ENCODE measurements at places on chromosomes 2 and 18.
A peak's percentile ranks its signal among the peaks of the same experiment; 100 is the strongest.

DNA sequence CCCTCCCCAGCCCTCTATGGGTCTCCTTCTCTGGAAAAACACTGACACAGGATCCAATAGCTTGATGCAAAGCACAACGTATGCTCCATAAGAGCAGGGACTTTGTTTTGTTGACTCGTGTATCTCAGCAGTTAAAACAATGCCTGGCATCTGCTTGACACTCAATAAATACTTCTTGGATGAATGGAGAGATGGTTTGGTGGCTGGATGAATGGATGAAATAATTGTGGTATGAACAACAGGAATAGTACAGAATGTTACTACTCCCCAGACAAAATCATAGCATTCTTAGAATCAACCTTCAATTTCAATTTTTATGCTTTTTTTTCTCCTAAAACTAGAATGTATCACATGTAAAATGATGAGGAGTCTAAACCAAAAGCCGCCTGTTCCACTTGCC, 57.4 kb downstream of the KCNE4 start:
- DNase-seq = no peak

DNA sequence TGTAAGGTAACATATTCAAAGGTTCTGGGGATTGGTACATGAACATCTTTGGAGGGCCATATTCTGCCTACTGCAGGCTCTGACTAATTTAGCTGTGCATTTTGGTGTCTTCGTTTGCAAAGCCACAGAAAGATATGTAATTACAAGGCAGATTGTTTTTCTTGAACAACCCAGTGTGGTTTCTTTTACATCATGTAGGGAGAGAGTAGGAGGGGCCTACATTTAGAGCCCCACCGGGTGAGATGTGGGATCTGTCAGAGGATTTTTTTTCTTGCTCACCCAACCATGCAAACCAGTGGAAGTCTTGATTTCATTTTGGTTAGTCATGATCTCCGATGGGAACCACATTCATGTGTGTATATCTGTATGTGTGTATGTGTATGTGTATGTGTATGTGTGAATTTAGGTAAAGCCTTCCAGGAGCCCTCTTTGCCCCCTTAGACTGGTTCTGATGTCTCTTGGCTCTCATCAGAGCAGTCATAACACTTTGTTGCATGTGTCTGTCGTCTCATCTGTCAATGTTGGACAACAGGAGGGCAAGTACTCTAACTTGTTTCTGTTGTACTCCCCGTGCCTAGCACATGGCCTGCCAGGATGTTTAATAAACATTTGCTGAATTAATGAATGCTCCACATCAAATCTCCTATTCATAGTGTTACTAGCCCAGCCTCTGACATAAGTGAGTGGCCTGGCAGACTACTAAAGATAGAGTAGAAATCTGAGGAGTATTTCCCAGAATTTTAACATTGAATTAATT, 239.9 kb downstream of the MTX2 start:
- DNase-seq = no peak

DNA sequence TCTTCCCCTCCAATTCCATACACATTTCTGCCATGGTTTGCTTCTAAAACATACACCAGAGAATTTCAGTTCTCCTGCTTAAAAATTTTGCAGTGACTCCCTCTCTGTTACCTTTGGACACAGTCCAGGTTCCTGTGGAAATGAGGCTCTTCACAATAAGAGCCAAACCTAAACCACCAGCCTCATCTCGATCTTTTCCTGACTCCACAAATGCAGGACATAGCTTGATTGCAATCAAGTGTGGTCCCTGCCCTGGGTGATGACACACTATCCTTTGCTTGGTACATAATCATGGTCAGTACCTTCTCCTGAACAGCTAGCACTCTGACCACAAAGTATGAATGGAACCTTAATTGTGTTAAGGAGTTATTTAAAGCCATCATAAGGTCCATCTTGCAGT, 134.9 kb upstream of the CHAC2 start:
- DNase-seq = no peak

DNA sequence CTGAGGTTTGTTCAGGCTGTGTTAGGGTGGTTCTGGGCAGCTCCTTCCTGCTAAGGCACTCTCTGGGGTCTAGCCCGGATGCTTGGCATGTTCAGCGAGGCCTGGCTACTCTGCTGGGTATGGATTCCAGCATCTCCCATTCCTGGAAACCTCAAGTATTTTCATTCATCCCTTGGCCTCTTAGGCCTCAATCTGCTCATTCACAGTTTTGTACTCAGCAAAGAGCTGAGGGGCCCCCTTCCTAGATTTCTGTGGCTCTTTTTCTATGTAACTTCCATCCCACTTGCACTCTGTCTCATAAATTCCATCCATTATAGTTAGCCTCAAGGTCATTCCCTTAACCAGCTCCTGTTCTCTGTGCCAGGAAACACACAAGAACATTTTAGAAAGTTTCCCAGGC, 798.8 kb upstream of the HS6ST1 start:
- DNase-seq = no peak

DNA sequence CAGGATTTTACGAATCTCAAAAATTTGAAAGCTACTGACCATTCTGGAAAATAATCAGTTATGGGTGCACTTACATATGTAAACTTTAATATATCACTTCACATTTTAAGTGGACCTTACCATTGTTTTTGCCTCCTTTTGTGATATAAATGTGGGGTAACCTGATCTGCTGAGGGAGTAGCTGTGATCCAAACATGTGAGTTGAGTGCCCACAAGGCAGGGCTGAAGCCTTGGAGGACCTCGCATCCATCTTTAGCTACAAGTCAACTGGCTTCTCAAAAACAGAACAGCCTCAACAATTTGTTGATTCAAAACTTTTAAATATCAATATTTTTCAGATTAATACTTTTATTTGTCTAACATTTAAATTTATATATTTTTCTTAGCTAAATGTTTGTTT, 178.2 kb downstream of the PLCL1 start:
- no peak for DNase-seq

GRCh38 chr18:57806978-57807285, 3.8 kb upstream of the ATP8B1 start:
- no peak for DNase-seq

- peak; percentile 24 for DNase-seq
Measured at GRCh38 chr2:112749755-112750559, 14.5 kb downstream of the CKAP2L start.

DNA sequence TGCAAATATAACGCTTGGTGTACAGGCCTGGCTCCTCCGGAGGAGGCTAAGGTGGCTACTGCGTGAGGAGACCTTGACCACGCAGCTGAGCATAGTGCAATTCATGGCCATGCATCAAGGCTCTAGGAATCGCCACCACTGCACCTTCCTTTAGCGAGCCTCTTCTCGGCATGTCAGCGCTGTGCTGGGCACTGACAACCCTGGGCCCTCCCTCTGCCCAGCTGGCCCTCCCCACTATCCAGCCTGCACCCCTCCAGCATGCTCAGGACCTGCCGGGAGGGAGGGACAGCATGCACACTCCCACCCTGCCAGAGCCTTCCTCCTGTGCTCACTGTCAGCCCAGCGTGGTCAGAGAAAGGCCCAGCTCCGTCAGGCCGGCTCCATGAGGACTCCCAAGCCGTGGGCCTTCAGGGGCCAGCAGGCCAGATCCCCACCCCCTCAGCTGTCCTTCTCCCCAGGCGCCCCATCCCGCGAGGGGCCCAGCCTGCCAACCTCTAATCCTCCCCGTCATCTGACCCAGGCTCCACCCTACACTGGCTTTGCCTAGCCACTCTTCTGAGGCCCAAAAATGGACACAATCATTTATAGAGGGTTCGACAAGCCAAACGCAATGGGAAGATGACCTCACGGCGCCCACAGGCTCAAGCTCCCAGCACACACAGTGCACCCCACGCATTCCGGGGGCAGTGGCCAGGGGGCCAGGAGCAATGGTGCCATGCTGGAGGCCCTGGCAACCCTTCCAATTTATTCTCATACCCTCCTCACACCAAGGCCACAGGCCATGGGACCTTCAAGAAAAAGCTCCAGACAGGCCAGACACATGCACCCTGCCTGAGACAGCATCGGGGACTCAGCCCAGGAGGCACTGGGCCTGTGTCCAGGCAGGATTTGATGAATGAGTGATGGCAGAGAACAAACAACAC, 3.5 kb downstream of the BIN1 start:
- DNase-seq = peak; percentile 39

DNA sequence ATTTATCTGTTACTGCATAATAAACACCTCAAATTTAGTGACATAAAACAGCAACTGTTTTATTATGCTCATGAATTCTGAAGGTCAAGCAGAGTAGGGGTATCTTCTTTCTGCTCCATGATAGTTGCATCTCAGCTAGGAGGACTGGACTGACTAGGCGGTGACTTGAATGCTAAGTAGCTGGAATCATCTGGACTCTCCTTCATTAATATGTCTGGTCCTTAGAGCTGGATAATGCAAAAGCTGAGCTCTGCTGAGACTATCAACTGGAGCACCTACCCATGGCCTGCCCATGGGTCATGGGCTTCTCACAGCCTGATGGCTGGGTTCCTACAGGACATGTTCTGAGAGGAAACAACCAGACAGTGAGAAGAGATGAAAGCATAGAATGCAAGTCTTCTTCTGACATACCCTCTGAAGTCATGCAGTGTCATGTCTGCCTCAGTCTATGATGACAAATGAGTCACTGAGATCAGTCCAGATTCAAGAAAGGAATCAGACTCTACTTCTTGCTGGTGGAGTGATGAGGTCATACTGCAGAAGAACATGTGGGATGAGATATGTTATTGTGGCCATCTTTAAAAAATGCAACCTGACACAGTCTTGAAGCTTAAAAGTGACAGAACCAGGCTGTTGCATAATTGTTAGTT, 174.2 kb upstream of the OSR1 start:
- no peak for DNase-seq

DNA sequence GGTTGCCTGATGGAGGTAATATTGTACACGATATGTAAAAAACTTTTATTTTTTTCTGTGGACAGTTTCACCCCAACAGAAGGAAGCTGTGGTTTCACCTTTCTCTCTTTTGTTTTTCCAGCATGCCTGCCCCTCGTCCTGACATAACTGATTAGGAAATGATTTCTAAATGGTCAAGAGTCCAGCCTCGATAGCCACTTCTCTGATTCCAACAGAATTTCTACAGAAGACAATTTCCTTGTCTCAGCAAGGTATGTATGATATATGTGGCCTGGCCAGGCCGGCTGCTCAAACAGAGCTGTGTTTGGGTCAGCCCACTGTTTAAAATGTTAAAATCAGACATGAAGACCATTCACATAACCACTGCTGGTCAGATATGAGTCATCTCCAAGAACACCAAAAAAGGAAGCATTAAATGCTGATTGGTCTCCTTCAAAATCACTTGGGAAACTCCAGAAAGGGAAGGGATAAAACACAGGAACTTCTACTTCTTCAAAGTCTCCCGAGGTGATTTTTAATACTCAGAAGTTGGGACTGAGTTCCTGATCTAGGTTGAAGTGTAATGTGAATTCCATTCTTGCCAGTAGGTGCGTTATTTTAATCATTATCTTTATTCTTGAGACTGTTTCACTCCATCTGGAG, 22.3 kb downstream of the ATP8B1 start:
- DNase-seq = peak; percentile 37

GRCh38 chr2:207229161-207229560, 63.4 kb upstream of the KLF7 start:
- DNase-seq = no peak

GRCh38 chr2:52238782-52239181, 1206.8 kb upstream of the NRXN1 start:
- DNase-seq = no peak

- no peak for DNase-seq
Measured at GRCh38 chr2:43196768-43197587, 29.4 kb downstream of the ZFP36L2 start.

GRCh38 chr18:22032392-22032961, 136.9 kb upstream of the GATA6 start:
- peak; percentile 46 for DNase-seq

DNA sequence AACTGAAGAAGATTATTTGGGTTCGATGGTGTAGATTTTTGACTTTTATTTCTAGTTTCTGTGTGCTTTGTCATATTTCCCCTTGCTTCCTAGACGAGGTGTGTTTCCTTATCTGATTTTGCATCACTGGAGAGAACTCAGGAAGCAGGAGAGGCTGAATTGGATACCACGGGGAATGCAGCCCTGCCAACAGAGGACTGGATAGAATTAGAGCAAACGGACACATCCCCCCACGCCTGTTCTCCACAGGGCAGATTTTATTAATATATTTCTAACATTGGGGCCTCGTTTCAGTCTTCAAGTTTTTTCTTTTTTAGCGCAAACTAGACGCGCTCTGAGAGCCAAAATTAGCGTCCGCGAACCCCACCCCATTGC, 678 bp upstream of the VAPA start:
- no peak for DNase-seq

DNA sequence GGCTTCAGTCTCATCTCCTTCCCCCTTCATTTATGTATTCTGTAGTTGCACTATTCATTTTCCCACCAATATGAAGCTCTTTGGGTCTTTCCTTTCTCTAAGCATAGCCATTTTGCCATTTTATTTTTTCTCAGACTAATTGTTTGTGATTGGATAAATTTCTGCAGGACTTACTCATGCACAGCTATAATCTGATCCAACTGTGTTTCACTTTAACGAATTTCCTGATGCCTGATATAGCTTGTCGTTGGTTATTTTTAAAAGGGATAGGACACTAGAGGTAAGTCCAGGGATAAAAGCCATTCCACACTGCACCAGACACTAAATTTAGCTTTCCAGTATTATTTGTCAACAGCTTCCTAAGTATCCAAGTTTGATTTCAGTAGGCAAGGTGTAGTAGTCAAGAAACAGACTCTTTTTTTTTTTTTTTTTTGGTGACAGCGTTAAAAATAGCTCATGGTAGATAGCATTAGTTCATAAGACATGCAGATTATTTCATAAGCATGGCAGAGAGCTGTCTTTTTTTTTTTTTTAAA, 17.4 kb downstream of the ASB18 start:
- DNase-seq = no peak

GRCh38 chr2:223721746-223722145, 115.6 kb downstream of the AP1S3 start:
- no peak for DNase-seq

GRCh38 chr2:81077396-81077795, 772.8 kb upstream of the LRRTM1 start:
- no peak for DNase-seq

DNA sequence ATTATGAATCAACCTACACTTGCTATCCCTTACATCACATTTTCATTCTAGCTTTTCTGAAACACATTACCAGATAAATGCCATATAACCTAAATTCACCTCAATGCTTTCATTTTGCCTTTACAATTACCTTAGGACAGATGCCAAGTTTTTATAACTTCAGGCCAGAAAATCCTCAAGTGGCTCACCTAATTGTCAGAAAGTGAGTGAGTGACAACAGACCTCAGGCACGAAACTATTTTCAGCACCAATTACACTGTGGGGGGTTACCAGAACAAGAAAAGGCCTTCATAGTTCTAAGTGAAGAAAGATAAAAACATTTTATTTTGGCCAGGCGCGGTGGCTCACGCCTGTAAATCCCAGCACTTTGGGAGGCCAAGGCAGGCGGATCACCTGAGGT, 52.3 kb upstream of the ST8SIA5 start:
- no peak for DNase-seq

DNA sequence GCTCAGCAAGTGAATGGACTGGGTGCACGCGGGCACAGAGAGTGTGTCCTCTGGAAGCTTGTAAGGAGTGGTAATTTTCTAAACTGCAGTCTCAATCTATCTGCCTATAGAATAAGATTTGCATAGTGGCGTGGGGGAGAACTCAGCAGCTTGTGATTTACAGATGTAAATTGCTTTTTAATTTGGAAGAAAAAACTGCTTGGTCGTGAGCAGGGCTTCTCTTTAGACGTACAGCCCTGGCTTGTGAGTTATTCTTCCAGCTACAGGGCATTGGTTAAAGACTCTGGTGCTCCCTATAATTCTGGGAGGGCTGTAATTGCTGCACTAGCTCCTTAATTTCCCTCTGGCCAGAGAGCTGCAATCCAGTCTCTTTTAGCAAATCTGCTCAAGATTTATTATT, 84.9 kb downstream of the MARCO start:
- DNase-seq = no peak

- DNase-seq = no peak
Measured at GRCh38 chr2:219901155-219901554, 273.7 kb downstream of the SLC4A3 start.
